IPS-NIHi11 (cell line): ENCODE measurements at places on chromosomes 16 and 17.

GRCh38 chr16:57533431-57534336, 2.7 kb downstream of the CCDC102A start:
- DNase-seq, result no peak

GRCh38 chr16:1938316-1938715, 4.7 kb downstream of the MSRB1 start:
- no peak for DNase-seq

DNA sequence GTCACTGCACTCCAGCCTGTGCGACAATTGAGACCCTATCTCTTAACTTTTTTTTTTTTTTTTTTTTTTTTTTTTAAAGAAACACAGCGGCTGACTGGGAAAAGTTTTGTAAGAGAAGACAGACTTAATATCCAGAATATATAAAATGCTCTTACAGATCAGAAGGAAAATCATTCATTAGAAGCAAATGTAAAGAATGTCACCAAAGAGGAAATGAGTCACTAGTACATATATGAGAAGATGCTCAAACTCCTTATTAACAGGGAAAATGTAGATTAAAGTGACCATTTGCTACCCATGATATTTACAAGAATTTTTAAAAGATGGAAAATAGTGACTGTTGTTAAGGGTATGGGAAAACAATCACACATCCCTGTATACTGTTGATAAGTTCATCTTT, 48.9 kb downstream of the RABEP1 start:
- no peak for DNase-seq

DNA sequence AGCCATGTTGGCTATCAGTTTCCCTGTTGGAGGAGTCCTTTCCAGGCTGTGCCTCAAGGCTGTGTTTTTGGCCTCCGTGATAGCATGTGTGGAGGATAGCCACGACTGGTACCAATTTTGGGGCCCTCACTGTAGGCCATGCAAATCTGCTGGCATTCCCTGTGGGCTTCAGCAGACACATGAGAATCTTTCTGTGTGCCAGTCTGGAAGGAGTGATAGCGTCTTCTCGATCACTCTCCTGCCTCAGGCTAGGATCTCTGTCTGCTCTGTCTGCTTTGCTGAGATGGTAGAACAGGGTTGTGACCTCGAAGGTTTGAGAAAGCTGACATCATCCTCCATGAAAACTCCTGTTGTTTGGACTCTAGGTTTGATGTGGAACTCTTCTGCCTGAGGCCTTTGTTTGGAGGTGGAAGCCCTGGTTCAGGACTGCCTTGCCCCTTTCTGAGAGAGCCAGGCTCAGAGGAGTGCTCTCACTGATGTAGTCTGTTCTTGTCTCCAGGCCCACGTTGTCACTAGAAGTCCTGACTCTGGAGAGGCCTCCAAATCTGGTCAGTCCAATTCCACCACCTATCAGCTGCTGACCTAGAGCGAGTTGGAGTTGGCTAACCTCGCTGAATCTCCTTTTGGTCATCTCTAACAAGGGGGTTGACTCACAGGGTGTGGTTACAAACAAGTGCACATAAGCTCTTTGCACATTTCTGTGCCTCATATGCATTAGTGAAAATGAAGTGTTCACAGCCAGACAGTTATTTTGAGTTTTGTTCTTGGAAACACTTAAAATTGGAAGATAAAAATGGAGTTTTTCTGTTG, 12.1 kb upstream of the EDC4 start:
- DNase-seq, result no peak
